Colonic mucosa (tissue), 4 donors: ENCODE measurements at places on chromosomes 6 and 20. TPM values are rescaled to one million over a fixed set of nuclear protein-coding genes. Genes with fewer than 3 reads are reported as not detected.

LY6G6F gene
- not detected for total RNA-seq

CD109 gene
- total RNA-seq, result 4.5 TPM

OPRM1 gene
- total RNA-seq, result not detected

SSTR4 gene
- total RNA-seq, result not detected

FGD2 gene
- 3.8 TPM for total RNA-seq

PEX6 gene
- total RNA-seq, result 40.3 TPM

KIF16B gene
- total RNA-seq, result 68.7 TPM

PGM3 gene
- total RNA-seq, result 57.0 TPM

DEFB124 gene
- total RNA-seq, result not detected

FNDC11 gene
- total RNA-seq, result 0.69 TPM

OLIG3 gene
- total RNA-seq, result not detected

UST gene
- total RNA-seq, result 1.1 TPM

CDK19 gene
- total RNA-seq, result 20.2 TPM

HNF4A gene
- total RNA-seq, result 288 TPM

CPNE5 gene
- total RNA-seq, result 4.6 TPM

- no peaks in the 10 kb centered on the region for H3K27me3 ChIP-seq
- H3K4me3 ChIP-seq, result peak overlapping the region; percentile 57
- no peaks in the 10 kb centered on the region for H3K4me1 ChIP-seq
- H3K36me3 ChIP-seq, result no peaks in the 10 kb centered on the region
- DNase-seq, result peak; percentile 33
These were observed 695 bp upstream of the TGIF2 start for GRCh38 chr20:36572701-36573102.

GRCh38 chr6:20707870-20708269 lies 173.6 kb downstream of the CDKAL1 start:
- H3K27ac ChIP-seq, result no peak overlapping the region
- DNase-seq, result no peak
- H3K4me3 ChIP-seq, result no peak overlapping the region
- H3K36me3 ChIP-seq, result no peaks in the 10 kb centered on the region
- H3K27me3 ChIP-seq, result no peaks in the 10 kb centered on the region
- H3K4me1 ChIP-seq, result peaks cover 10% of the 10 kb centered on the region

GRCh38 chr20:8434326-8434876 lies 302.3 kb downstream of the PLCB1 start:
- no peak overlapping the region for H3K4me3 ChIP-seq
- H3K4me1 ChIP-seq, result no peaks in the 10 kb centered on the region
- DNase-seq, result no peak
- no peak overlapping the region for H3K27ac ChIP-seq
- H3K36me3 ChIP-seq, result no peaks in the 10 kb centered on the region

- DNase-seq, result no peak
- H3K27me3 ChIP-seq, result no peaks in the 10 kb centered on the region
- no peak overlapping the region for H3K27ac ChIP-seq
- no peaks in the 10 kb centered on the region for H3K36me3 ChIP-seq
- H3K4me1 ChIP-seq, result no peaks in the 10 kb centered on the region
These were observed 46.7 kb downstream of the TIAM2 start for GRCh38 chr6:155041741-155042279.

DNA sequence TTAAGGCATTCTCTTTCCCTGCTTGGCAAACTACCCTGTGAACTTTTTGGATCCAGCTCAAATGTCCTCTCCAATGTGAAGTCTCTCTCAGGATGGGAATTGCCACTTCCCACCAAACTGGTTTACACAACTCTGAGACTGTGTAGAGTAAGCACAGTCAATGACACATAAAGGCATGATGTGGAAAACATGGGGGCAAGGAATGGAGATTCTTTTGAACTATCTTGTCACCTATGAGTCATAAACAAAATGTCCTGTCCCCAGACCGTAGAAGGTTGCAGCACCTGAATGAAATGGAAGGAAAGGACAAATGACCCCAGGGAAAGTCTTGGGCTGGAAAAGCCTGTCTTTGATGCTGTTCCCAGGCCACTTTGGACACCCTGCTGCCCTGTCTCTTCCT lies 11.0 kb upstream of the KIF13A start:
- no peak for DNase-seq
- no peak overlapping the region for H3K4me3 ChIP-seq
- no peak overlapping the region for H3K27ac ChIP-seq

- no peak for DNase-seq
- no peaks in the 10 kb centered on the region for H3K27me3 ChIP-seq
- no peak overlapping the region for H3K4me3 ChIP-seq
- no peak overlapping the region for H3K27ac ChIP-seq
- H3K4me1 ChIP-seq, result no peaks in the 10 kb centered on the region
These were observed 139.9 kb downstream of the TBXT start for GRCh38 chr6:166027761-166028160.

GRCh38 chr6:143679041-143679440 lies 1.3 kb downstream of the PHACTR2 start:
- H3K4me3 ChIP-seq, result peak overlapping the region; percentile 70
- H3K27ac ChIP-seq, result peak overlapping the region; percentile 77
- no peak for DNase-seq
- H3K27me3 ChIP-seq, result no peaks in the 10 kb centered on the region

DNA sequence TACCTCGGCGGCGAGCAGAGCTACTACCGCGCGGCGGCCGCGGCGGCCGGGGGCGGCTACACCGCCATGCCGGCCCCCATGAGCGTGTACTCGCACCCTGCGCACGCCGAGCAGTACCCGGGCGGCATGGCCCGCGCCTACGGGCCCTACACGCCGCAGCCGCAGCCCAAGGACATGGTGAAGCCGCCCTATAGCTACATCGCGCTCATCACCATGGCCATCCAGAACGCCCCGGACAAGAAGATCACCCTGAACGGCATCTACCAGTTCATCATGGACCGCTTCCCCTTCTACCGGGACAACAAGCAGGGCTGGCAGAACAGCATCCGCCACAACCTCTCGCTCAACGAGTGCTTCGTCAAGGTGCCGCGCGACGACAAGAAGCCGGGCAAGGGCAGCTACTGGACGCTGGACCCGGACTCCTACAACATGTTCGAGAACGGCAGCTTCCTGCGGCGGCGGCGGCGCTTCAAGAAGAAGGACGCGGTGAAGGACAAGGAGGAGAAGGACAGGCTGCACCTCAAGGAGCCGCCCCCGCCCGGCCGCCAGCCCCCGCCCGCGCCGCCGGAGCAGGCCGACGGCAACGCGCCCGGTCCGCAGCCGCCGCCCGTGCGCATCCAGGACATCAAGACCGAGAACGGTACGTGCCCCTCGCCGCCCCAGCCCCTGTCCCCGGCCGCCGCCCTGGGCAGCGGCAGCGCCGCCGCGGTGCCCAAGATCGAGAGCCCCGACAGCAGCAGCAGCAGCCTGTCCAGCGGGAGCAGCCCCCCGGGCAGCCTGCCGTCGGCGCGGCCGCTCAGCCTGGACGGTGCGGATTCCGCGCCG lies 994 bp downstream of the FOXC1 start:
- H3K27me3 ChIP-seq, result peaks cover 82% of the 10 kb centered on the region
- DNase-seq, result no peak
- H3K4me3 ChIP-seq, result peak overlapping the region; percentile 28
- H3K4me1 ChIP-seq, result peaks cover 18% of the 10 kb centered on the region

- no peak for DNase-seq
- no peak overlapping the region for H3K4me3 ChIP-seq
- no peaks in the 10 kb centered on the region for H3K27me3 ChIP-seq
- no peaks in the 10 kb centered on the region for H3K36me3 ChIP-seq
- no peak overlapping the region for H3K27ac ChIP-seq
- H3K4me1 ChIP-seq, result no peaks in the 10 kb centered on the region
These were observed 327.5 kb upstream of the EPHA7 start for GRCh38 chr6:93746892-93747291.

GRCh38 chr20:16922834-16923233 lies 174.7 kb downstream of the OTOR start:
- no peak overlapping the region for H3K4me3 ChIP-seq
- H3K4me1 ChIP-seq, result no peaks in the 10 kb centered on the region

- H3K4me1 ChIP-seq, result no peaks in the 10 kb centered on the region
- H3K4me3 ChIP-seq, result no peak overlapping the region
- no peak overlapping the region for H3K27ac ChIP-seq
- no peaks in the 10 kb centered on the region for H3K36me3 ChIP-seq
These were observed 38.8 kb downstream of the MAP7 start for GRCh38 chr6:136511397-136511796.

- H3K4me3 ChIP-seq, result no peak overlapping the region
- no peaks in the 10 kb centered on the region for H3K27me3 ChIP-seq
- H3K27ac ChIP-seq, result no peak overlapping the region
- no peak for DNase-seq
- H3K36me3 ChIP-seq, result no peaks in the 10 kb centered on the region
- H3K4me1 ChIP-seq, result no peaks in the 10 kb centered on the region
These were observed 47.6 kb downstream of the ALDH8A1 start for GRCh38 chr6:134902074-134902861.

GRCh38 chr20:24590178-24590982 lies 121.0 kb downstream of the SYNDIG1 start:
- no peaks in the 10 kb centered on the region for H3K36me3 ChIP-seq
- no peaks in the 10 kb centered on the region for H3K27me3 ChIP-seq
- H3K4me1 ChIP-seq, result no peaks in the 10 kb centered on the region

DNA sequence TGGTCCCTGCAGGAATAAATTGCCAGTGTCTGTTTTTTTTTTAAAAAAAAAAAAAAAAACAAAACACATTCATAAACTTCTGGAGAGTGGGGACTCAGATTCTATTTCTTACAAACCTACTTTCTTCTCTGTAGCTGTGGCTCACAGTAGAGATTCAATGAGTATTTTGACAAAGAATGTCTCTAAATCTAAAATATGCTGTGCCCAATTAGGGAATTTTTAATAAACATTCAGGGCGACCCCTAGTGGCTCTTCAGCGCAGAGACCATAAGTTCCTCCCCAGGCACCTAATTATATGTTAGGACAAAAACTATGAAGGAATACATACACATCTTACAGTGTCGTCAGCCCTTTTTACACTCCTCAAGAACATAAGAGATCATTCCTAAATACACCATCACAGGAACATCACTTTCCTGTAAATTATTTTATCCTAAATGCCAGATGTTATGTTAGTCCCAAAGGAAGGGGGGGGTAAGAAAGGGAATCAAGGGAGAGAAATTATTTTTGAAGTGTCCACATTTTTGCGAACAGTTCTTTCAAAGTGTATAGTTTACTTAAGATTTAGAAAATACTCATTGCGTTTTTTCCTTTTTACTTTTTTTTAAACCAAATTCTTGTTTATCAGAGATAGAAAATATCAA lies 21.8 kb upstream of the NAA20 start:
- H3K36me3 ChIP-seq, result peaks cover 6% of the 10 kb centered on the region
- peaks cover 4% of the 10 kb centered on the region for H3K4me1 ChIP-seq
- no peak overlapping the region for H3K4me3 ChIP-seq
- H3K27ac ChIP-seq, result no peak overlapping the region
- no peaks in the 10 kb centered on the region for H3K27me3 ChIP-seq

DNA sequence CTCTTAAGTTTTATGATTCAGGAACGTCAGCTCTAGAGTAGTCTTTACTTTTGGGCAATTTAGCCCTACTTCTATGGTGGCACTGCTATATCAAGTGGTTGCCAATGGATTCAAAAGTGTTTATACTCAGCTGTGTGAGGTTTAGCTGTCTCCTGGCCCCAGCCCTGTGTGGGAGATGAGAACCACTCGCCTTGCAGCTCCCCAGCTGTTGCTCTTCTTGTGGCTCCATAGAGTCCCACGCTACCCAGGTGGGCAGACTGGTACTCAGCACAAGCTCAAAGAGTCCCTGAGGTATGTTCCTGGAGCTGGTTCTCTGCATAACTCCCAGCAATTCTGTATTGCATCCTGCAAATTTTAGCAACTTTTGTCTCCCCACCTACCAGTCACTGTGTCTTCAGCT lies 59.6 kb downstream of the C6orf118 start:
- no peaks in the 10 kb centered on the region for H3K27me3 ChIP-seq
- no peak overlapping the region for H3K27ac ChIP-seq

DNA sequence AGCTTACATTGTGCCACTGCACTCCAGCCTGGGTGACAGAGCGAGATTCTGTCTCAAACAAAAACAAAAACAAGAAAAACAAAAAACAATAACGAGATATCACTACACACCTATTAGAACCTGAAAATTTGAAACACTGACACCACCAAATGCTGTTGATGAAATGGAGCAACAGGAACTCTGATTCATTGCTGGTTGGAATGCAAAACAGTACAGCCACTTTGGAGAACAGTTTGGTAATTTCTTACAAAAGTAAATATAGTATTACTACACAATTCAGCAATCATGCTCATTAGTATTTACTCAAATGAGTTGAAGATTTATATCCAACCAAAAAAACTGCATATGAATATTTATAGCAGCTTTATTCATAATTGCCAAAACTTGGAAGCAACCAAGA lies 135.8 kb upstream of the AKIRIN2 start:
- no peaks in the 10 kb centered on the region for H3K36me3 ChIP-seq
- DNase-seq, result no peak
- H3K27me3 ChIP-seq, result no peaks in the 10 kb centered on the region
- H3K27ac ChIP-seq, result no peak overlapping the region
- no peak overlapping the region for H3K4me3 ChIP-seq

GRCh38 chr6:82322386-82322785 lies 41.2 kb upstream of the TPBG start:
- DNase-seq, result no peak
- H3K27me3 ChIP-seq, result no peaks in the 10 kb centered on the region
- no peaks in the 10 kb centered on the region for H3K36me3 ChIP-seq
- H3K27ac ChIP-seq, result no peak overlapping the region
- no peak overlapping the region for H3K4me3 ChIP-seq
- H3K4me1 ChIP-seq, result no peaks in the 10 kb centered on the region

DNA sequence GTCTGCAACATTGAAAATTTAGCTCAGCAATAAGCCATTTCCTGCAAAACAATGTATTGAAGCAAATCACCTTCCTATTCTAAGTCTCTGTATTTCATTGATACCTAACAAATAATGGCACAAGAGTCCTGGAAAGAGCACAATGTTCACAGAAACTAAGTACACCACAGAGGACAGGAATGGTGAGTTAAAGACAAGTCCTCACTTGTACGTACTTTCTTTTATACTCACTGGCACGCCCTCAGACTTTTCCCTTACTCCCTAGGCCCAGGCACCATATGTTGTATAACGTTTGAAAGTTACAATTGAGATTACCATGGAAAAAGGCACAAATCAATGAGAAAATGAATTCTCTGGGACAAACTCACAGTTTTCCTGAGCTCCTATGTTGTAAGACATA lies 683.0 kb upstream of the MANEA start:
- no peak for DNase-seq
- H3K27me3 ChIP-seq, result no peaks in the 10 kb centered on the region
- H3K4me1 ChIP-seq, result no peaks in the 10 kb centered on the region

DNA sequence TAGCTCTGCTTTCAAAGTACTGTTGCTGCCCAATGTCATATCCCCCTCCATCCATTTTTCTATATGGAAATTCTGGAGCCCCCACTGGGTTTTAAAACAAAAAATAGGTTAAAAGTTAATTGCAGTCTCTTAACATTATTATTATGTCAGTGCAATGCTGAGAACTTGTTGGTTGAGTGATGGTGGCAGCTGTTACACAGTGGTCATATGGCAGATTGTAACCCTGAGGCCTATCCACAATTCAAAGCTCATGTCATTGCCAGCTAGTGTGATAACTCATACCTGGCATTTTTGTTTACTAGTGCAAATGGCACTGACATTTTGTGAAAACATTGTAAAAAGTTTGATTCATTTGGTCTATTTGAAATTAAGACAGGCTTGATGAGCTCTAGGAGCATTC lies 305.7 kb upstream of the FLRT3 start:
- no peaks in the 10 kb centered on the region for H3K4me1 ChIP-seq
- H3K27ac ChIP-seq, result no peak overlapping the region
- DNase-seq, result no peak
- H3K36me3 ChIP-seq, result no peaks in the 10 kb centered on the region
